Skin of body (tissue), 3 donors: ENCODE measurements at places on chromosomes 5 and 9. TPM values are rescaled to one million over a fixed set of nuclear protein-coding genes. Genes with fewer than 3 reads are reported as not detected.
A peak's percentile ranks its signal among the peaks of the same experiment; 100 is the strongest.

CMYA5 gene
- total RNA-seq = 52.9 TPM

MAP1B gene
- total RNA-seq = 44.1 TPM

CD274 gene
- 1.5 TPM for total RNA-seq

CDX1 gene
- 0.49 TPM for total RNA-seq

IFT74 gene
- 21.9 TPM for total RNA-seq

CDHR2 gene
- total RNA-seq = not detected

PTGS1 gene
- 4.7 TPM for total RNA-seq

BTNL8 gene
- 0.49 TPM for total RNA-seq

NACC2 gene
- 2.9 TPM for total RNA-seq

BAAT gene
- not detected for total RNA-seq

GRCh38 chr5:66994790-66995189, 201.8 kb downstream of the CD180 start:
- DNase-seq = no peak

DNA sequence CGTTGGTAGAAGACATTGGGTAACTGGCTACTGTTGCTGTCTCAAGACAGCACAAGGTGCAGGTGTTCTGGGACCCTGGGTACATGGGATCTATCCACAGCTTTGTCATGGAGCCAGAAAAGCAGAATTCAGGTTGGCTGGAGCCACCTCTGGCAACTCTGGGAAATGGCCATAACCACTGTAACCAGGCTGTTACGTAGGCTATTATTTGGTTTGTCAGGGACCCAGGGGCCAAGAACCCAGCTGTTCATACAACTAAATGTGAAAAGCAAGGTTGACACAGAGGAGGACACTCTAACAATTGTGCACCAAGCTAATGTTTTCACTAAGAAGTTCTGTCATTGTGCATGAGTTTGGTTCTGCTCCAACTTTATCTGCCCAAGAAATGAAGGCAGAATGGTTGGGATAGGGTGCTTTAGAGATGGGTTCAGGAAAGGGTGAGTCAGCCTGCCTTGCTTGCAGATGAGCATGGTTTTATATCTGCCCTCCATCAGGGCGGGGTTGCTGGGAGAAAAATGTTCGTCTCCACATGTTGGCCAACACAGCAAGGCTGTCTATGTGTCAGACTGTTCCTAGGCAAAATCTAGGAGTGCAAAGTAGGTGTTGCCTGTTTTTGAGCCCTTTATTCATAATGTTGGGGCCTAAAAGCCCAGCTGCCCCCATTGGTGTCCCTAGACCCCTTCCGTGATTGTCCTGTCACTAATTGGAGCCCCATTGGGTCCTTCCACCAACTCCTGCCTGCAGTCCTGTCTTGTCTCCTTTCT, 131.3 kb upstream of the DAP start:
- DNase-seq = no peak

DNA sequence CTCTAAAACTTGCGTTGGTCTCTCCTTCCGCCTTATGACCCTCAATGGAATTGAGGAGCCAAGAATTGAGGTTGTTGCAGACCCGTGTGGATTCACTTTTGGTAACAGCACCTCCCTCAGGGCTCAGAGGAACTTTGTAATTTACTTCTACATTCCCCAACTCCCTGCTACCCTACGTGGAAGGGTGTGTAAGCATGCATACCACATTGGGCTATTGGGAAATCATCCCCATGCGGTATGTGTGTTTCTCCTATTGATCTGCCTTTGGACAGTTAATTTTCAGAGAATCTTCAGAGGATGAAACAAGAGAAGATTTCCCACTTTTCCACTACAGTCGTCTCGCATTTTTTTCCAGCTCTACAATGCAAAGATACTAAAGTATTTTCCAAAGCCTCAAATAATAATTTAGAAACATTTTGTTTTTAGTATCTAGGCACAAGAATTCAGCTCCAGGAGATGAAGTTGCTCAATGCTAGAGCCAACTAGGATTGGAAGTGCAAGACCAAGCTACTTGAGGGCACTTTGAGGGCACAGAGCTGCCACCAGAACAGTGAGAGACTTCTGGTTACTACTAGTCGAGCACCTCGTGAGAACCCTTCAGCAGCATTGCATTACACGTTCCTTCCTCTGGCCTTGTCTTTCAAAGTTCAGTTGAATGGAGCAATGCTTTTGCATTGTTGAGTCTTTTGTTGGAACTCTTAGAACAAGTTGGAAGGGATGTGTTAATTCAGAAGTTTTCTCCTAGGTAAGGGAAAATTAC, 3.4 kb downstream of the C1QTNF3 start:
- DNase-seq = no peak

DNA sequence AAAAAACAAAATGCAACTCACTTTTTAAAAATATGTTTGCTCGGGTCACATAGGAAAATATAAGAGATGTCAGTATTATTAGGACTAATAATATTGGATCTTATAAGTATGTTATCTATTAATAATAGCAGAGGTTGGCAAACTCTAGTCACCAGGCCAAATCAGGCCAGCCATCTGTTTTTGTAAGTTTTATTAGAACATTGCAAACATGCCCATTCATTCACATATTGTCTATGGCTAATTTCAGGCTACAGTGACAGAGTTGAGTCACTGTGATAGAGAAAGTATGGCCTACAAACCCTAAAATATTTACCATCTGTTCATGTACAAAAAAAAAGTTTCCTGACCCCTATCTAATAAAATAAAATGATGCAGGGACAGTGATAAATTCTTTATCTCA, 97.7 kb upstream of the CDH6 start:
- DNase-seq = no peak

DNA sequence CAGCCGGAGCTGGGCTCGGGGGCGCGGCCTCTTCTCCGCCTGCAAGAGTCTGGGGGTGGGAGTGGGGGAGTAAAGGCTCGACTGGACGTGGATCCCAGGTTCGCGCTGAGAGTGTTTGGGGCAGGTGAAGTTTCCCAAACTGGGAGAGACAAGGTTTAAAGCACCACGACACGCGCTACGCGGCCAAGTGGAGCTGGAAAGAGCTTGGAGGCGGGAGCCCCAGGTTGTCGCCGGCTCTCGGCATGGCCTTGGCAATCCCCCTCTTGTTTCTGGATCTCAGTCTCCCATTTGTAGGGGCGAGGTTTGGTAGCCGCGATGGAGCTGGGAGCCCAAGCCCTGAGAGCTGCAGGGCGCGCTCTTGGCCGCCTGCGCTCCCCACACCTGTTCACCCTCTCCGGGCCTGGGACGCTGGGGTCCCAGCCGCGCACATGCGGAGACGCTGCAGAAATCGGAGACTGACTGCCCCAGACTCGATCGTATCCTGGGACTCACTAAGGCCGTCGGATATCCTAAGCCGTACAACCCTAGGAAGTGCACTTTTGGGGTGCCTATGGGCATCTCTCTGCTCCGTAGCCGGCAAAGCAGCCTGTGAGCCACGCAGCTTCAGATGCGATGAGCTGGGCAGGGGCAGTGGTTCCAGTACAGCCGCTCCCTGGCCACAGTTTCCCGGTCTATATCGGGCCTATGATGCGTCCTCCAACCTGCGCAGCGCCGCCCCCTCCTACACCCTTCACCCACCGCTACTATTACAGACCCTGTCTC, 937 bp downstream of the TMOD1 start:
- no peak for DNase-seq

DNA sequence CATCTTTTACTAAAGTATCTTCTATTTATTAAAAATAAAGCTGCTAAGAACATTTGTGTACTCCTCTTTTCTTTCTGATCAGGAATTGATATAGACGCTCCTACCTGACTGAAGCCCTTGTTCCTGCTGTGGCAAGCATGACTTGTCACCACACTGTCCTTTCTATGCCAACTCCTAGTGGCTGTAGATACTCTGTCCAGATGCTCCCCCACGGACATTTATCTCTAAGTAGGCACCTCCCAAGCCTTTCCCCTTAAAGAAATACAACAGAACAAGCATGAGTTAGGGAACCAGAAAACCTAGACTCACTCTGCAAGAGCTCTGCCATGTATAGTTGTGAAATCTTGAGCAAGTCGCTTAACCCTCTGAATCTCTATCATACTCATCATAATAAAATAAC, 53.2 kb downstream of the FAM114A2 start:
- DNase-seq = no peak

DNA sequence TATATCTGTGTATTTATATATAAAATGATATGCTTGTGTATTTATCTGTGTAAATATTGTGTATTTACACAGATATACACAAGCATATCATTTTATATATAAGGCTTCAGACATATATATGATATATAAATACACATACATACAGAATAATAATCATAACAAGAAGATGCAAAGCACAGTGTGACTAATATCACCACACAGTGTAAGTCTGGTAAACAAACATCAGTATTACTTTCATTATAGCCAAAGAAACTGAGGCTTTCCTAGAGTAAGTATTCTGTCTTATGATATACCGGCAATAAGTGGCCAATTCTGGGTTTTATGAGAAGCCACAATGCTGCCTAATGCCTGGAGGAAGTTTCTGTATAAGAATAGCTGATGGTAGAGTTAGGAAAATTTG, 29.9 kb upstream of the RAPGEF6 start:
- no peak for DNase-seq

DNA sequence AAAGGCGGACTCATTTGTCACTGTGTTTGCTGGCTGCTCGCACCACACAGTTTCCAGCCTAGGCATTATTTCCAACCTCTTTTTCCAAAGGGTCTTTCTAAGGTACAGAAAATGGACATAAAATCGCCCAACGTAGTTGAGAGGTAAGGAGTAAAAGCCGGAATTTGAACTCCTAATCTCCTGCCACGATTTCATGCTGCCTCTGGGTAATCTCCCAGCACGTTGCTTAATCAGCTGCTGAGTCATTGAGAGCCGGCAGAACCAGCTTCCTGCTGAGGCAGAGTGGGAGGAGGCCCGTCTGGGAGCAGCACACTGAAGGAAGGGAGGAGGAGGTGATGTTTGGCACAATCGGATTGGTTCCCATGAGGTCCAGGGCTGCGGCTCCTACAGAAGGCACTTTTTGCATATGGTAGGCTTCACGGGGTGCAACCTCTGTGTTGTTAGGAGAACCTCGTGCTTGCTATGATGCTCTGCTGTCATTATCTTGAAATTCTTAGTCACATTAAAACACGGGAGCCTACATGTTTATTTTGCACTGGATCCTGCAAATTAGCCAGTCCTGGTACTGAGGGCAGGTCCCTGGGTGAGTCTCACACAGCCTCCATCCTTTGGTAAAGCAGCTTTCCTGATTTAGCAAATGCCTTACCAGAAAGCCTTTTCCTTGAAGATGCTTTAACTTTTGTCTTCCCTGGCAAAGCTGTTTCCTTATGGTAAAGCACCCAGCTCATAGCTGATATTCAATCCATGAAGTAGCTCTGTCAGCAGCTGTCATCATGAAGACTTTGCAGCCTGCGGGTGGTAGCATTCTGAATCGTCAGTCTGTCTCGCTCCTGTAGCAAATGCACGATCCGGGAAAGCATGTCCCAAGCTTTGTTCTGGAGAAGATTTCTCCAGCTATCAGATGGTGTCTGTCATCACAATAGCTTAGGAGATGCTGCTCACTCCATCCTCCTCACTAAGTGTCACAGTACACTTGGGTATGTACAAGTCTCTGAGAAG, 191.6 kb upstream of the MSX2 start:
- peak; percentile 6 for DNase-seq

DNA sequence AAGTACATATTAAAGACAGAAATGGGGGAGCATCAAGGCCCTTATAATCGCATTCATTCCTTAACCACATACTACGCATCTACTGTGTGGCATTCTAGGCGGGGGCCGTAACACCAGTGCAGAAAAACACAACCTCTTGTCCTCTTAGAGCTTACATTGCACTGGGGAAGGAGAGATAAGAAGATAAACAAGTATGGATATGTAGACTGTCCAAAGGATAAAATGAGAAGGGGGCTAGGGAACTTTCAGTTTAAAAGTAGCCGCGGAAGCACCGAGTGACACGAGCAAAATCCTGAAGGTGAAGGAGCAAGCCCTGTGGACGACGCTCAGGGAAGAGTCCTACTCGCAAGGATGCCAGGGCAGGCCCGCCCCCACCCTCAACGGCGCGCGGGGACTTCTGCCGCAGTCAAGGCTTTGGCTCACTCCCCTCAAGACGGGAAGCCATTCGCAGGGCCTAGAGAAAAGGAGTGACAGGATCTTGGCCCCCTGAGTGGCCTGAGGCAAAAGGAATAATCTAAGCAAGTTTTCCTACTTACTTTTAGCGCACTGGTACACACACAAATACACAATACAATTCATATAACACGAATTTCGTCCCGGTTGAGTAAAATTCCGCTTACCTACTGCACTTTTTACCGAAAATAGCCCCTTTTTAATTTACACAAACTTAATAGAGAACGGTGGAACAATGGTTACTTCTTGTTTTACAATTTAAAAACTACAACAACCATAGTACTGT, 1.3 kb upstream of the NIPBL start:
- peak; percentile 51 for DNase-seq

DNA sequence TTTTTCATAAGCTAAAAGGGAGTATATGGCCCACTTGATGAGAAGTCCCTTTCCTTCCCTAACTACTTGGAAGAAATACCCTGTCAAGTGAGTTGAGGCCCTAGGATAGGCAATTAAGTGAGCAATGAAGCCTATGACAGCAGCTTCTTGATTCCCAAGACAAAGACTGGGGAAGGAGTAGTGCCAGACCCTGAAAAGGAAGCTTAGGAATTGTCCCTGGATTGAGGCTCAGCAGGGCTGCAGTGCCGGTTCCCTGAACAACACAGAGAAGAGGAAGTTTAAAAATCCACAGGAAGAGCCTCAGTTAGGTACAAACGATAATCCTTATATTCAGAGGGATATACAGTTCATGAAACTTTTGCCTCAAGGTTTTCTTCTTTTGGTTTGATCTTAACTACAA, 61.8 kb upstream of the RAD23B start:
- no peak for DNase-seq

DNA sequence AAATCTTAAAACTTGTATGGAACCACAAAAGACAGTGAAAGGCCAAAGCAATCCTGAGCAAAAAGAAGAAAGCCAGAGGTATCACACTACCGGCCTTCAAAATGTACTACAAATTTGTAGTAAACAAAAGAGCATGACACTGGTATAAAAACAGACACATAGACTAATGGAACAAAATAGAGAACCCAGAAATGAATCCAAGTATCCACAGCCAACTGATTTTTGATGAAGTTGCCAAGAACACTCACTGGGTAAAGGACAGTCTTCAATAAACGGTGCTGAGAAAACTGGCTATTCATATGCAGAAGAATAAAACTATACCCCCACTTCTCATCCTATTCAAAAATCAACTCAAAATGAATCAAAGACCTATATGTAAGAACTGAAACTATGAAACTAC, 390.1 kb downstream of the PRELID2 start:
- no peak for DNase-seq

- no peak for DNase-seq
These were observed 827.6 kb upstream of the ACO1 start for GRCh38 chr9:31556667-31557463.

- DNase-seq = no peak
These were observed 136.1 kb downstream of the GAPVD1 start for GRCh38 chr9:125397736-125398135.

DNA sequence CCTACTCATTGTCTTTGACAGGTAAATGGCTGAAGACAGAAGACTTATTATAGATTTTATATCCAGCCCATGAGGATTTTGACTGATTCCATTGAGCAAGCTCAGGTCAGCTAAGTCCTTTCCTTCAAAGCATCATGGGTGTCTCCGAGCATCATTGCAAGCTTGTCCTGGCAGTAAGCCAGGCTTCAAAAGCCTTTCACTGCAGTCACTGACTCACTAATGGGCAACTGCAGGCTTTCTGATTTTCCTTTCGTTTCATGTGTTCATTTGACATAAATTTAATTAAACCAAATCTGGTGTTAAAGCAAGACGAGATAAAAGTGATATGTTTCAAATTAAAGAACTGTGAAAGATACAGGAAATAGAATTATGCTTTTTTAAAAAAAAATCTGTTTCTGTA, 426.2 kb downstream of the ANXA1 start:
- no peak for DNase-seq

- no peak for DNase-seq
These were observed 24.1 kb upstream of the PTGS1 start for GRCh38 chr9:122346478-122347347.

- no peak for DNase-seq
These were observed 59.1 kb upstream of the TBC1D2 start for GRCh38 chr9:98314381-98315066.
